ENCODE measurements at places on chromosomes 1 and 21.

- DNase-seq = no peak
Measured at GRCh38 chr21:37842163-37842919, 73.9 kb downstream of the KCNJ6 start.

GRCh38 chr1:230148126-230148652 is 81.2 kb downstream of the GALNT2 start:
- no peak for DNase-seq

GRCh38 chr1:194776657-194777056 is 1590.2 kb upstream of the B3GALT2 start:
- no peak for DNase-seq

- DNase-seq = no peak
Measured at GRCh38 chr1:161176468-161177111, 717 bp downstream of the B4GALT3 start.

GRCh38 chr1:234295068-234295467 is 78.2 kb upstream of the COA6 start:
- no peak for DNase-seq

DNA sequence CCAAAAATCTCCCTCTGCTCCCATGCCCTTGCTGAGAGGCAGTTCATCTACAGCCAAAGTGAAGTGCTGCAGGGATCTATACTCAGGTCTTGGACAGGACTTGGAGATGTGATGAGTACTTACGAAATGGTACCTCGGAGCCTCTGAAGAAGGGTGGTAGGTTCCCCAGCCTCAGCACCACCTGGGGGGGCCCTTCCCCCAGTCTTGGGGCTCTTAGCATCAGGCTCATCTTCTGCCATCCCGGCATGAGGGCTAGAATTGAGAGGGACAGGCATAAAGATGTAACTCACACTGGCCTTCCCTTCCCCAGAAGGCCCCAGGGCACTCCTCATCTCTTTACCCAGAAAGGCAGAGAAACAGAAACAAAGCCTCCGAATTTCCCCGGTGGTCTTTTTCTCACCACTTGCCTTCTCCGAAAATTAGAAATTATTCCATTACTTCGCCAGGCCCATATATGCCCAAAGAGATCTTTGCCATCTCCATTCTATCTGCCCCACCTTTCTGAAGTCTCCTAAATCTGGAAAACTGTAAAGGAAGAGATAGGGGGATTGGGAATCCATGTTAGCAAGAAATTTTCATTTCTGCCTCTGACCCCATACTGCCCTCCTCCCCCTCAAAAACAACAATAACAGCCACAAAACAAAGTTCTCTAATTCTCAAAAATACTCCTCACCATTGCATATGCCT is 827 bp downstream of the RFX5 start:
- no peak for DNase-seq

DNA sequence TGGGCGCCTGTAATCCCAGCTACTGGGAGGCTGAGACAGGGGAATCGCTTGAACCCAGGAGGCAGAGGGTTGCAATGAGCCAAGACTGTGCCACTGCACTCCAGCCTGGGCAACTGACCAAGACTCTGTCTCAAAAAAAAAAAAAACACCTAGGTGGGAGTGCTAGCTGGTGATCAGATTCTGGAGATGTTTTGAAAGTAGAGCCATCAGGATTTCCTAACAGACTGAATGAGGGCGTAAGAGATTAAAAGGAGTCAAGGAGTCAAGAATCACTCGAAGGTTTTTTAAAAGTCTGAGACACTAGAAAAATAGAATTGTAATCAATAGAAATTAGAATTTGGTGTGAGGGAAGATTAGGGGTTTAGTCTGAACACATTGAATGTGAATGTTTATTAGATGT is 73.8 kb downstream of the HSF2BP start:
- DNase-seq = no peak

GRCh38 chr1:39833121-39833520 is 44.5 kb upstream of the BMP8B start:
- no peak for DNase-seq
